ENCODE measurements at places on chromosomes 1 and 21. TPM values are rescaled to one million over a fixed set of nuclear protein-coding genes. Genes with fewer than 3 reads are reported as not detected.

ATP1A4 gene
- not detected for total RNA-seq

DYNLT5 gene
- total RNA-seq: not detected

ZFYVE9 gene
- 18.4 TPM for total RNA-seq

OPTC gene
- total RNA-seq: not detected

TLR5 gene
- total RNA-seq: 1.8 TPM

ARHGAP30 gene
- total RNA-seq: not detected

PYHIN1 gene
- not detected for total RNA-seq

FCRL3 gene
- not detected for total RNA-seq

DNA sequence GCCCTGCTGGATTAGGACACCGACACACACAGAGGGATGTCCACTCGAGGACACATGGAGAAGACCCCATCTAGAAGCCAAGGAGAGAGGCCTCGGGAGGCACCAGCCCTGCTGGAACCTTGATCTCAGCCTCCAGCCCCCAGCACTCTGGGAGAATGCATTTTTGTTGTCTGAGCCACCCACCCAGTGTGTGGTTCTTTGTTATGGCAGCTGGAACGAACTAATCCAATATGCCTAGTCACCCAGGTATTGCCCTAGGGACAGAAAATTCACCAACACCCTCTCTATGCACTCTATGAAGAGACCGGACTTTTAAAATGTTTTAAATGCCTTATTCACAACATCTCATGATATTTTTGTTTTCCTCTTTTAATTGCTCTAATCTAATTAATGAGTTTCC lies 117.4 kb downstream of the CRYAA start:
- H3K27ac ChIP-seq: no peak overlapping the region
- H3K4me1 ChIP-seq: peaks cover 27% of the 10 kb centered on the region
- no peaks in the 10 kb centered on the region for H3K27me3 ChIP-seq
- no peaks in the 10 kb centered on the region for H3K36me3 ChIP-seq
- DNase-seq: no peak
- no peak overlapping the region for H3K4me3 ChIP-seq

- H3K27ac ChIP-seq: no peak overlapping the region
- H3K27me3 ChIP-seq: no peaks in the 10 kb centered on the region
- no peak for DNase-seq
- no peaks in the 10 kb centered on the region for H3K36me3 ChIP-seq
- H3K4me3 ChIP-seq: no peak overlapping the region
- H3K4me1 ChIP-seq: peaks cover 20% of the 10 kb centered on the region
These were observed 2.2 kb downstream of the IKBKE start for GRCh38 chr1:206472454-206472853.

DNA sequence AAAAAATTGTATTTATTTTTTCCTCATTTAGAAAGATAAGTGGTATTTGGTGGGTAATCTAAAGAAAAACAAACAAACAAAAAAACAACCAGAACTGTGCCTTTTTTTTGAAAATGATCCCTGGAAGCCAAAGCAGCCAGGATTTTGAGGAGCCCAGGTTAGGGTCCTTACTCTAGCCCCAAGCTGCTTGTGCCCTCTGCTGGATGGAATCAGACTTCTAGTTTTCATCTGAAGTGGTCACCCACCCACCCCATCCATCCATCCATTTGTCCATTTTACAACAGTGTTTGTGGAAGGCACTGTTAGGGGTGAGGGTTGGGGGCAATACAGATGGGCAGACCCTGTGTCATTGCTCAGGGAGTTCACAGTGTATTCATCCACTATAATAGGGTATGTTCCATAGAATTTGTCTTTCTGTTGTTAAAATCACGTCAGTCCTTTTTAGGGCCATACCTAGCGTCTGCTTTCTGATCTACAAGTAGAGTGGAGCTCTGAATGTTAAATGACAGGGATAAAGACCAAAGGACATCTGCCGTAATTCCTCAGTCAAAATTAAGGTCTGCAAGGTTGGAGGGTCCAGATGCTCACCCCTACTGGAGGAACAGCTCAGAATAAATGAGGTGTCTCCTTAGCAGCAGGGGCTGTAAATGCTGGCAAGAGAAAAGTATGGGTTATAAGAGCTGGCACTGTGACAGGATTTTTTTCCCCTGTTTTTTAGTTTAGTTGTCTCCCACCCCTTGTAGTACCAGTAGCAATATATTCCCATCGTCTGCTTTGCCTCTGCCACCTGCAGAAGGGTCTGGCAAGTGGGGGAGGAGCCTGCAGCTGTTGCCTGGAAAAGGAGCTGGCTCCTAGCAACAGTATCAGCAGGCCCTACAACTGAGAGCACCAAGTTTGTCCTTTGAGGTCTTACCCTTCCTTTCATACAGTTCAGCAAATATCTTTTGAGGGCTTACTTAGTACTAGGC lies 3.2 kb downstream of the LRRC42 start:
- no peaks in the 10 kb centered on the region for H3K36me3 ChIP-seq
- no peaks in the 10 kb centered on the region for H3K27me3 ChIP-seq
- DNase-seq: peak; percentile 55

DNA sequence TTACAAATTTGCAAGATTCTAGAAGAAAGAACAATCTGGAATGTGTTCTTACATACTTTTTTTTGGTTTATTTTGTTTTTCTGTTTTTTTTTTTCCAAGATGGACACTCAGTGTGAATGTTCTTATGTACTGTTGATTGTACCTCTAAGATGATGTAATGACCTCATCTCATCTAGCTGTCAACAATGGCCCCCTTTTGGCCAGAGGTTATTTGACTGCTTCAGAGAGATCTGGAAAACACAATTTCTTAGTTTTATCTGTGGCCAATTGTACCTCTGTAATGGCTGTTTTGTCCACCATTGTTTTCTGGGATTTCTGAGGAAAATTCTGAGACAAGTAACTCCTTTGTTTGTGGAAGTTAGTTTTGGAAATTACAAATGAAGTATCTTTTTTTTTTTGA lies 38.9 kb downstream of the ST6GALNAC3 start:
- H3K36me3 ChIP-seq: no peaks in the 10 kb centered on the region
- no peak for DNase-seq
- H3K4me3 ChIP-seq: no peak overlapping the region
- no peak overlapping the region for H3K27ac ChIP-seq

DNA sequence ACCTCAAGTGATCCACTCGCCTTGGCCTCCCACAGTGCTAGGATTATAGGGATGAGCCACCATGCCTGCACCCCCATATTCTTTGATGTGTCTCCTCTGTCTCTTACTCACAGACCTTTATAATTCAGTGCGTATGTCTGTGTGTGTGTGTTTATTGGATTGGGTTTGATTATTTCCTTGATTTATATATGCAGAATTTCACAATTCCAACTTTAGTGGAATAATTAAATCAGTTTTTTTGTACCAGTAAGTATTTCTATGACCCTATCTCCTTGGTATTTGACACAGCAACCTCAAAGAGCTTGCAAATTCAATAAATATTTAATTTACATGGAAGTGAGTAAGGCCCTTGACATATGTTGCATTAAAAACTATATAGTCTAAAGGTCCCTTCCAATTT lies 333.9 kb upstream of the ADAMTS5 start:
- DNase-seq: no peak
- H3K27me3 ChIP-seq: no peaks in the 10 kb centered on the region
- H3K36me3 ChIP-seq: no peaks in the 10 kb centered on the region
- no peak overlapping the region for H3K27ac ChIP-seq
- H3K4me1 ChIP-seq: peaks cover 5% of the 10 kb centered on the region

GRCh38 chr1:180911640-180912191 lies 981 bp upstream of the KIAA1614 start:
- H3K36me3 ChIP-seq: no peaks in the 10 kb centered on the region
- H3K27me3 ChIP-seq: no peaks in the 10 kb centered on the region
- H3K4me3 ChIP-seq: peak overlapping the region; percentile 46
- H3K27ac ChIP-seq: no peak overlapping the region

DNA sequence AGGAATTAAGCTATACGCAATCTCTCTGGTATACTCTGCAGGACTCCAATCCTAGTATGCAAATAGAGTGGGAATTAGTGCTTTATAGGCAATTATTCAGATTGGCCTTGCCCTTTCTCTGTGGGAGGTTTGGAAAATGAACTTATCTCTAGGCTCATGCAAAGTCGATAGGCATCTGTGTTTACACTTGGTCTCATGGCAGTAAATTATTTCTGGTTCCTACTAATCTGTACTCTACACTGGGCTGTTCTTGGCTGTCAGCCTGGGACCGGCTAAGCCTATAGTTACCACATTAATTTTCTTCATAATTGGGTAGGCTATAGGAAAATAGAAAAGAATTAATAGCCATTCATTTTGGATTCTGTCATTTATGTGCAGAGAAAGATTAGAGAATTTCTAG lies 544.6 kb downstream of the AMY1C start:
- no peaks in the 10 kb centered on the region for H3K27me3 ChIP-seq
- no peak for DNase-seq
- H3K4me1 ChIP-seq: no peaks in the 10 kb centered on the region
- no peaks in the 10 kb centered on the region for H3K36me3 ChIP-seq
- H3K4me3 ChIP-seq: no peak overlapping the region

- no peaks in the 10 kb centered on the region for H3K4me1 ChIP-seq
- no peaks in the 10 kb centered on the region for H3K36me3 ChIP-seq
- H3K4me3 ChIP-seq: no peak overlapping the region
- DNase-seq: no peak
- H3K27ac ChIP-seq: no peak overlapping the region
These were observed 156.0 kb downstream of the GLUL start for GRCh38 chr1:182235604-182235951.

DNA sequence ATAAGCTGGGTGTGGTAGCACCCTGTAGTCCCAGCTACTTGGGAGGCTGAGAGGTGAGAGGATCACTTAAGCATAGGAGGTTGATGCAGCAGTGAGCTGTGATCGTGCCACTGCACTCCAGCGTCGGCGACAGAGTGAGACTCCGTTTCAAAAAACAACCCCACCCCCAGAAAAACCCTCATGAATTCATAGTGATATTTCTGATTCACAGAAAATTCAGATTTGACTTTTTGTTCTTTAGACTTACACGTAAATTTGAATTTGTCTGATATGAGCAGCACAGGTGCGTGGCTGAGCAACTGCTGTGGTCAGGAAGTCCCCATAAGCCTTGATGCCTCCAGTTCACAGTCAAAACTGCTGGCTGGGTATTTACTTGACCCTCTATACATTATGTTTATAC lies 10.0 kb upstream of the MORC3 start:
- no peak overlapping the region for H3K4me3 ChIP-seq
- no peaks in the 10 kb centered on the region for H3K4me1 ChIP-seq
- DNase-seq: no peak
- H3K27ac ChIP-seq: no peak overlapping the region
- H3K36me3 ChIP-seq: no peaks in the 10 kb centered on the region

GRCh38 chr1:180494370-180494769 lies 8.0 kb downstream of the ACBD6 start:
- DNase-seq: no peak
- no peak overlapping the region for H3K27ac ChIP-seq
- no peaks in the 10 kb centered on the region for H3K27me3 ChIP-seq
- no peaks in the 10 kb centered on the region for H3K36me3 ChIP-seq
- no peaks in the 10 kb centered on the region for H3K4me1 ChIP-seq

GRCh38 chr1:174724219-174724618 lies 275.5 kb upstream of the CACYBP start:
- no peak overlapping the region for H3K27ac ChIP-seq
- no peaks in the 10 kb centered on the region for H3K27me3 ChIP-seq
- no peaks in the 10 kb centered on the region for H3K36me3 ChIP-seq
- H3K4me1 ChIP-seq: no peaks in the 10 kb centered on the region
- no peak for DNase-seq

DNA sequence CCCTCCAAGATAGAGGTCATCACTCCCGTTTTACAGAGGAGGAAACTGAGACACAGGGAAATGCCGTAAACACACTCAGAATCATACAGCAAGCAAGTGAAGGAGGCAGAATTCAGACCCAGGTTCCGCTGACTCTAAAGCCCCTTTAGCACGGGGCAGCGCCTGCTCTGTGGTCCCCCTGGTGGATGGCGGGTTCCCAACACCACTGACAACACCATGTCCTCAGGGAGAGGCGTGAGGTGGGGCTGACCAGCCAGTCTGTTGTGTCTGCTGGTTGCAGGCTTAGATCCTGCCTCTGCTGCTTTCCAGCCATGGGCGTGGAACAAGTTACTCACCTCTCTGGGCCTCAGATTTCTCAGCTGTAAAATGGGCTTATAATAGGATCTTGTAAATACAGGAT lies 617.3 kb downstream of the MATN1 start:
- no peaks in the 10 kb centered on the region for H3K4me1 ChIP-seq
- H3K27ac ChIP-seq: no peak overlapping the region
- no peaks in the 10 kb centered on the region for H3K27me3 ChIP-seq
- no peaks in the 10 kb centered on the region for H3K36me3 ChIP-seq

- DNase-seq: no peak
- H3K36me3 ChIP-seq: no peaks in the 10 kb centered on the region
- H3K27me3 ChIP-seq: no peaks in the 10 kb centered on the region
- no peak overlapping the region for H3K4me3 ChIP-seq
- H3K27ac ChIP-seq: no peak overlapping the region
These were observed 372.1 kb upstream of the PBX1 start for GRCh38 chr1:164186881-164187280.

DNA sequence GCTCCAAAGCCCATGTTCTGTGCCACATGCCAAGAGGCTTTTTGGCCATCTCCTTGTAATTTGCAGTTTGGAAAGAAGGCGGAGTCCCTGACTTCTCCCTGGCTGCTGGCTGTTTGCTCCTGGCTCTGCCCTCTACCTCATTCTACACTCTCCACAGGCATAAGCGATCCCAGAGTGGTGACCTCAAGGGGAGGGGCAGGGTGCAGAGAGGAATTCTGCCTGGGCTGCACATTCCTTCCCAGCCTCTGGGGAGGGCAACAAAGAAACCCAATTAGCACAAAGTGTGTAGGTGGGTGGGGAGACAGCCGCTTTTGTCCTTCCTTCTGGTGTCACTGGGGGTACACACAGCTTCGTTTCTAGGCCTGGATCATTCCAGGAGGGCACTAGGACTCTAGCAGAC lies 95.3 kb downstream of the HIVEP3 start:
- H3K4me3 ChIP-seq: no peak overlapping the region
- H3K36me3 ChIP-seq: no peaks in the 10 kb centered on the region
- no peaks in the 10 kb centered on the region for H3K27me3 ChIP-seq
- no peak overlapping the region for H3K27ac ChIP-seq
- H3K4me1 ChIP-seq: no peaks in the 10 kb centered on the region

DNA sequence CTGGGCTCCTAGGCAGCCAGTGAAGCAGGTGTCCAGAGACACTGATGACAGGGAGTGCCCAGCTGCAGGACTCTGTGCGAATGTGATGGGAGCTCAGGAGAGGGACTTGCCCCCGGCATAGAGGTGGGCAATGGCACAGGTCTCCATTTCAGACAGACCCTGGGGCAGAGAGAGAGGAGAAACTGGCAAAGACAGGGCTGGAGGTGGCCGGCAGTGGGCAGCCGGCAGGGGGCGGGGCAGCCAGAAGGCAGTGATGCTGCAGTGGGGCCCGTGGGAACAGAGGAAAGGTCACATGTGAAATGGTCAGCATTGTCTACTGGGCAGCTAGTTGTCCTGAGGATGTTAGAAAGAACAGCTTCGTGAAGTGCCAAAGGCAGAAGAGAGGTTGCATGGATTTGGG lies 112.6 kb downstream of the HUNK start:
- no peak overlapping the region for H3K27ac ChIP-seq
- no peaks in the 10 kb centered on the region for H3K36me3 ChIP-seq
- H3K27me3 ChIP-seq: no peaks in the 10 kb centered on the region
- no peaks in the 10 kb centered on the region for H3K4me1 ChIP-seq

- no peaks in the 10 kb centered on the region for H3K27me3 ChIP-seq
- no peaks in the 10 kb centered on the region for H3K36me3 ChIP-seq
- no peaks in the 10 kb centered on the region for H3K4me1 ChIP-seq
- DNase-seq: no peak
These were observed 31.7 kb upstream of the CAMTA1 start for GRCh38 chr1:6753320-6754140.
